Dermis lymphatic vessel endothelial cell (primary cell): ENCODE measurements at places on chromosomes 3 and 15. TPM values are rescaled to one million over a fixed set of nuclear protein-coding genes. Genes with fewer than 3 reads are reported as not detected.

TGM5 gene
- total RNA-seq, result not detected in 2 replicates

PROK2 gene
- not detected in 2 replicates for total RNA-seq

ADCY5 gene
- total RNA-seq, result 0.43 and 0.87 TPM in 2 replicates

CCR4 gene
- total RNA-seq, result not detected in 2 replicates

PLSCR2 gene
- total RNA-seq, result not detected in 2 replicates

FBXO45 gene
- 12.5 and 21.7 TPM in 2 replicates for total RNA-seq

XPC gene
- 28.6 and 39.5 TPM in 2 replicates for total RNA-seq

DZIP3 gene
- total RNA-seq, result 3.3 TPM in 2 replicates

CCDC54 gene
- not detected in 2 replicates for total RNA-seq

ADGRG7 gene
- total RNA-seq, result not detected in 2 replicates

BDH1 gene
- 2.2 and 2.4 TPM in 2 replicates for total RNA-seq

CATSPER2 gene
- 0.33 and 0.95 TPM in 2 replicates for total RNA-seq

JAGN1 gene
- total RNA-seq, result 24.7 and 29.1 TPM in 2 replicates

SH2D7 gene
- total RNA-seq, result not detected in 2 replicates

HYAL1 gene
- 6.4 and 7.6 TPM in 2 replicates for total RNA-seq

CHDH gene
- under 0.01 and 0.11 TPM in 2 replicates for total RNA-seq

TMEM207 gene
- not detected in 2 replicates for total RNA-seq

TF gene
- 0.09 and 0.33 TPM in 2 replicates for total RNA-seq

ABHD14A gene
- 4.0 and 4.4 TPM in 2 replicates for total RNA-seq

DAZL gene
- total RNA-seq, result not detected in 2 replicates

ABHD17C gene
- 2.9 and 6.4 TPM in 2 replicates for total RNA-seq

MINAR1 gene
- 0.77 and 0.87 TPM in 2 replicates for total RNA-seq

COL6A5 gene
- total RNA-seq, result not detected in 2 replicates

FBLN2 gene
- total RNA-seq, result 7.4 and 7.7 TPM in 2 replicates

LRTM1 gene
- not detected in 2 replicates for total RNA-seq

SLC28A1 gene
- total RNA-seq, result not detected in 2 replicates

BUB1B gene
- 4.6 and 5.1 TPM in 2 replicates for total RNA-seq

LIPC gene
- total RNA-seq, result 0.33 and 1.1 TPM in 2 replicates

PRICKLE2 gene
- total RNA-seq, result 8.2 and 10.6 TPM in 2 replicates

TGM4 gene
- total RNA-seq, result under 0.01 TPM in 1 of 2 replicates, not detected in the other

C2CD4A gene
- 1.4 and 2.3 TPM in 2 replicates for total RNA-seq

SHC4 gene
- 0.11 and 0.34 TPM in 2 replicates for total RNA-seq

SLC6A1 gene
- total RNA-seq, result not detected in 2 replicates

GANC gene
- 14.0 and 14.4 TPM in 2 replicates for total RNA-seq

ZNF501 gene
- 4.2 and 6.7 TPM in 2 replicates for total RNA-seq

RFTN1 gene
- total RNA-seq, result 17.2 and 25.2 TPM in 2 replicates

SEMA5B gene
- total RNA-seq, result 0.11 and 0.26 TPM in 2 replicates

GOLGA6L10 gene
- 0.22 and 0.60 TPM in 2 replicates for total RNA-seq

CFAP100 gene
- total RNA-seq, result not detected in 2 replicates

GOLGA6C gene
- total RNA-seq, result not detected in 2 replicates

PLA2G4D gene
- not detected in 2 replicates for total RNA-seq

WDR93 gene
- total RNA-seq, result not detected in 2 replicates

SLC2A2 gene
- not detected in 2 replicates for total RNA-seq

CHST2 gene
- total RNA-seq, result 2.3 TPM in 2 replicates

CLDN11 gene
- 47.5 and 90.1 TPM in 2 replicates for total RNA-seq

TIPIN gene
- total RNA-seq, result 4.3 and 7.6 TPM in 2 replicates

GOLGA8K gene
- total RNA-seq, result 0.26 and 0.33 TPM in 2 replicates

SLC35G2 gene
- 23.8 and 33.4 TPM in 2 replicates for total RNA-seq

FSIP1 gene
- total RNA-seq, result 0.43 and 0.69 TPM in 2 replicates

CCK gene
- total RNA-seq, result not detected in 2 replicates

CASR gene
- not detected in 2 replicates for total RNA-seq

SEMA3B gene
- 0.54 and 0.86 TPM in 2 replicates for total RNA-seq

GP9 gene
- total RNA-seq, result 0.11 TPM in 1 of 2 replicates, not detected in the other

DPPA4 gene
- total RNA-seq, result not detected in 2 replicates

GHRL gene
- total RNA-seq, result 0.09 and 0.22 TPM in 2 replicates

OR5H15 gene
- total RNA-seq, result not detected in 2 replicates

SLC12A1 gene
- not detected in 2 replicates for total RNA-seq
